ENCODE measurements at places on chromosomes 6 and 20.

- DNase-seq, result no peak
Measured at GRCh38 chr6:127247114-127248096, 19.3 kb upstream of the RNF146 start.

- DNase-seq, result no peak
Measured at GRCh38 chr6:70124443-70124842, 178.4 kb downstream of the COL9A1 start.

- DNase-seq, result no peak
Measured at GRCh38 chr20:63083831-63084562, 77.2 kb upstream of the BHLHE23 start.

DNA sequence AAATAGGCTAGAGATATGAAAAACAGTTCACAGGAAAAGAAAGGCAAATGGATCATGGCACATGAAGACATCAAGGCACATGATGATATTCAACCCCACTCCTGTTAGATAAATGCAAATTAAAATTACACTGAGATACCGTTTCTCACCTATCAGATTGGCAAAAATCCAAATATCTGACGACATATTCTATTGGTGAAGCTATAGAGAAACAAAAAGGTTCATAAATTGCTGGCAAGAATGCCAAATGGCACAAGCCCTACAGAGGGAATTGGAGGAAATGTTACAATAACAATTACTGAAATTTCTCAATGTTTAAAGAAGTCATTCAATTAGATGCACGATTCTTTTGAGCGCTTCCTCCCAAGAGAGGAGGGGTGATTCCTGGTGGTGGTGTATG lies 45.3 kb upstream of the DSN1 start:
- no peak for DNase-seq

DNA sequence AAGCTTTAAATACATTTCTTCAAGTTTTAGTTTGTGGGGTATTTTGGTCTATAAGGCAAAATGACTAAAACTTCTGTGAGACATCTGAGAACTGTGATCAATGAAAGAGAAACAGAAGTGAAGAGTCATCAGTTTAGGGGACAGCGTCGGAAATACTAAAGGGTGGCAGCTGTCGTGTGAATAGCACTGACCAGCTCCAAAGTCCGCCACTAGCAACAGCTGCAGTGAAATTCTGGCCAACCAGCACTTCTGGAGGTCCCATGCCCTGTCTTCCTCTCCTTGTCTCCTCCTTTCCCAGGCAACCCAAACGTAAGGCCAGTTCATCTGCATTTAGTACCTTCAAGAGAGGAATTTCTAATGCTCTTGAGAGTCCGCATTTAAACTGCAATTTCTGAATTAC lies 87.5 kb downstream of the DACT2 start:
- no peak for DNase-seq

DNA sequence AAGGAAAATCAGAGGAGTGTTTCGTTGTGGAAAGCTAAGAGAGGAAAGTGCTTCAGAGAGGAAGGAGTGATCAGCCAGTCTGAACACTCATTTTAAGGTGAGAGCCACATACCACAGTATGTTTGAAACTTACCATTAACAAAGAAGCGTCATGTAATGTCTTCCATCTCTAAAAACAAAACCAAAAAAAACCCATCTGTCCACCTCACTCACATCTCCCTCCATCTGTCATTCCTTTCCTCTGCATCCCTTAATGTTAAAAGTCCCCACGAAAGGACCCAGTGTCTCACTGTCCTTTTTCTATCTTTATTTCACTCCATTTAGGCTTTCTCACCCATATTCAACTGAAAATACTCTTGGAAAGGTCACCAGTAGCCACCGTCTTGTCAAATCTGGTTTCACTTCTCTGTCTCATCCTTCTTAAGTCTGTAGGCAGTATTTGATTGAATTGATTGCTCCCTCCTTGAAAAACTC lies 59.4 kb upstream of the GNRH2 start:
- no peak for DNase-seq

- no peak for DNase-seq
Measured at GRCh38 chr6:63584566-63584965, 12.3 kb downstream of the LOC128125822 start.

DNA sequence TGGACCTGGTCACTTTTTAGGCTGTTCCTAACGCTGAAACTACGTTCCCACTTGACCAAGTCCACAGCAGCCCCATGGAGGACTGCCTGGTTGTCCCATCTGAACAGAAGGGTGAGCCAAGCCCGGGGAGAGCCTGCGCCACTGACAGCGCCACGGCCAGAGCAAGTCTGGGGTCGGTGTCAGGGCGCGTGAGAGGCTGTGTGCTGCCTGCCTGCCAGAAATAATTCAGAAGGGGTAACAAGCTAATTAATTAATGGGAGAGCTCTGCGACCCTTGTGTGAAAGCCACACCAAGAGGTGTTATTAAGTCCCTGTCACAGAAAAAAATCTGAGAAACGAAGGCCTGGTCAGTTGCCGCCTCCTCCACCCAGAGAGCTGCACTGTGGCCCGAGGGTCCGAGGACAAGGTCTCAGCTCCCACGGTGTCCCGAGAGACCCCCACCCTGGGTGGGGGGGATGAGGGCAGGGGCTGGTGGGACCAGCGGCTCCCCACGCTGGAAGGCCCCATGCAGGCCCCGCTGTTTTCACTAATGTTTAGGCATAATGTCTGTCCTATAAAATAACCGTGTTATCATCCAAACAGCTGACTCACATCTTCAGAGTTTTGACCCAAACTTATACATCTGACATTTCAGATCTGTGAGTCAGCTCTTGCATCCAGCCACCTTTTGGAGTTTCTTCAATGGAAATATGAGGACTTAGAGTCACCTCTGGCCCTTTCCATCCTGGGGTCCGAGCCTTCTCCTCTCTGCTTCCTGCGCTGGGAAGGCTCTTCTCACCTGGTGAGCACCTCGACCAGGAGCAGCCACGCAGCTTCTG lies 58.5 kb downstream of the DLL1 start:
- DNase-seq, result no peak

DNA sequence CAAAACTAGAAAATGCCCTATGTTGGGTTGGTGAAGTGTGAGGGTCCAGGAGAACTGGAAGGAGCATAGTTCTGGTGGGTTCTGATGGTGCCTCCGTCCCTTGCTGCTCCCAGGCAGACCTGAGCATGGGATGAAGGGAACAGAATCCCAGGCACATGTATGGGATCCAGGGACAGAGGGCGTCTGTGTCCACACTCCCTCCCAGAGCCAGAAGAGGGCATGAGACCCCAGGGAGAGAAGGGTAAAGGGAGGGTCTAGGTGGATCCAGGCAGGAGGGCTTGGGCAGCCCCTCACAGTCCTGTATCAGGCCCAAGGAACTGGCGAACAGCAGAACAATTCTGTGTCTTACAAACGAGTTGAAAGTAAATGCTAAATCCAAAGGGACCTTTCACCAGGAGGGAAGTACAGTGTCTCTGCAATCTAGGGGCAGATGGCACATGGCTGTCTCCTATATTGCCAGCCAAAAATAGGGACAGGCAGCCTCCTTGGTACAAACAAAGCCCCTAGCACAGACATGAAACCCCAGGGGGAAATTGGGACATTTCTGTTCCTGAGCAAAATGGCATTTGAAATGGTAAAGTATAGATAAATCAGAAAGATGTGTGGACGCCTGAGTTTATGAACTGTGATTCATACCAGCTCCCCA lies 2.5 kb upstream of the BPIFA1 start:
- no peak for DNase-seq

DNA sequence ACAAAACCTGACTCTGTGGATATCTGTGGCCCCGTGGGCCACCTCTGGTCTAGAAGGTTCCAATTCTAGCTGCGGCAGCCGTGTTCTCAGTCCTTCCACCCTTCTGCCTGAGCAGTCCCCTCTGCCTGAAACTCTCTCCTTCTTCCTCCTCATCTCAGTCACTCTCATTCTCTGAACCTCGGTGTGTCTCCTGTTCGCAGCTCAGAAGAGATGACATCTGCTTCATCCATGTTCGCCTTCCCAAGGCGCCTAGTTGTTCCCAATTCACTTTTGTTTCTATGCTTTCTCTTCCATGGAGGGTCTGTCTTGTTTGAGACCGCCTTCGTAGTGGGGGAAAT lies 95.5 kb downstream of the CEBPB start:
- DNase-seq, result no peak

DNA sequence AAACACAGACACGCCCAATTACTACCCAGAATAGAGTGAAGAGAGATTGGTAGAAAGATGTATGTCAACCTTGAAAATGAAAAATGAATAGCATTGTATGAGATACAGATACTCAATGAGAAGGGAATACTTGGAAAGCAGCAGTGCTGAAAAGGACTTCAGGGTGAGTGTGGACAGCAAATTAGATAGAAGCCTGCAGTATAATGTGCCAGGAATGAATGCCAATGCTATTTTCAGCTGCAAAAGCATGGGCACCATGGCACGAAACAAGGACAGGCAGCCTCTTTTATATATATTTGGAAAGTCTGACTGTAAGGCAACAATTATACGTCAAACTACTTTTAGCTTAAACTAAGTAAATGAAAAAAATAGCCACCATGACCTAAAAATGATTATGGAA lies 118.2 kb downstream of the PTCHD4 start:
- no peak for DNase-seq

DNA sequence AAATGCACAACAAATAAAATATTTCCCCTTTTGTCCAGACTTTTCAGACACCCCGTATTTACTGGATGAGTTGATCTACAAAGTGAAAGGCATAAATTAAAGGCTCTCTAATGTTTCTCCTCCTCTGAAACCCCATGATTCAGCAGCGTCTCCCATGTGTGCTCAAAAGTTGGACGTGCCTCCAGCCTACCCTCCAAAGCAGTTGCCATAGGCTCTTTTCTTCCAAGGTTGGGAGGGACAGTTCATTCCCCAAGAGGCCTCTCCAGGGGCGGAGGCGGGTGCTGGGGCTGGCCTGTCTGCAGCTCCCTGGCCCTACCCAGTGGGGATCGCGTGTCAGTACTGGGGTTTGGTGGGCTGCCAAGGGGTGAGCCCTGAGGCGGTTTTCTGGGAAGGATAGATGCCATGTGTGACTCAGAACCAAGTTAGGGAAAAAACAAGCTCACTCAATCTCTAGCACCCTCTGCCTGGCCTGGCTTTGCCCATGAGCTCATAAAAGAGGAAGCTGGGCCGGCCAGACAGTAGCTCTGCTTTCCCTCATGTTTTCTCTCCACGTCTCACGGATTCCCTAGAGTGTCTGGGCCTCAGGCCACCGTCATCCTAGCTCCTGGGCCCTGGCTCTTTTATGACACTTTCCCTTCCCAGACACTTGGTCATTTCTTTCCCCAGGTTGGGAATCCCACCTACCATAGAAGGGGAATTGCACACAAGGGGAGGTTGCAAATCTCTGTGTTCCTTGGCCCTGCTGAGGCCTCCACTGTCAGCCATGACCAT lies 8.0 kb upstream of the IER3 start:
- no peak for DNase-seq

GRCh38 chr20:44643596-44644229 lies 7.8 kb downstream of the ADA start:
- DNase-seq, result peak; percentile 36

DNA sequence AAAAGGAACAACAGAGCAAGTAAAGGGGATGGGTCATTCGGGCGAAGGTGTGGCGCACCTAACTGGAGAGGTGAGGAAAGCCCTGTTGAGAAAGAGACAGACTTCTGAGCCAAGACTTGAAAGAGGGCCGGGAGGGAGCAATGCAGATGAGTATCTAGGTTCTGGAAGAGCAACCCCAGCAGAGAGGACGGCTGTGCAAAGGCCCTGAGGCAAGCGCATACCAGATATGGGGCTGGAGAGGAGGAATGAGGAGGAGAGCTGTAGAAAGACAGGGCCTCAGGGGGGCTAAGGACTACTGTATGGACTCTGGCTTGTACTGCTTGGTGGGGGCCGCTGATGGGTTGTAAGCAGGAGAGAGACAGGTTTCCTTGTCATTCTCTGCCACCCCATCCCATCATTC lies 21.9 kb downstream of the TRERF1 start:
- no peak for DNase-seq

- no peak for DNase-seq
Measured at GRCh38 chr6:41071501-41071922, 644 bp downstream of the OARD1 start.

DNA sequence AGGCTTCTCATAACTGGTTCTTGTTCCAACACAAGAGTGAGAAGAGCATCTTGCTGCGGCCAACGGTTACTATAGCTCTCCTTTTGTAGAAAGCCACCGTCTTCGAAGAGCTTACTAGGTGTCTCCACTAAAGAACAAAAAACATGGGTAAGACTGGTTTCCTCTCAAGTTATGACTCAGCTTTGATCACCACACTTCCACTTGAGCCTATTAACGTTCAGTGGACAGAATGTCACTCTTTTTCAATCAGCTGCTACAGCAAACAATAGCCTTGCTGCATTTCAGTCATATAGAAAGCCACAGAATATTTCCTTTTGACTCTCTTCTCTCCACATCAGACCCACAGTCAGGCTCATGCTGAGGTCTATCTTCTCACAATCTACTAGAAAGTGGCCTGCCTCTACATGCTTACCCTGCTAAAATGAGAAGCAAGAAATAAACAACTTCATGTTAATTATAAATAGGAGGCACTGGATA lies 243.5 kb upstream of the PREP start:
- peak; percentile 30 for DNase-seq

DNA sequence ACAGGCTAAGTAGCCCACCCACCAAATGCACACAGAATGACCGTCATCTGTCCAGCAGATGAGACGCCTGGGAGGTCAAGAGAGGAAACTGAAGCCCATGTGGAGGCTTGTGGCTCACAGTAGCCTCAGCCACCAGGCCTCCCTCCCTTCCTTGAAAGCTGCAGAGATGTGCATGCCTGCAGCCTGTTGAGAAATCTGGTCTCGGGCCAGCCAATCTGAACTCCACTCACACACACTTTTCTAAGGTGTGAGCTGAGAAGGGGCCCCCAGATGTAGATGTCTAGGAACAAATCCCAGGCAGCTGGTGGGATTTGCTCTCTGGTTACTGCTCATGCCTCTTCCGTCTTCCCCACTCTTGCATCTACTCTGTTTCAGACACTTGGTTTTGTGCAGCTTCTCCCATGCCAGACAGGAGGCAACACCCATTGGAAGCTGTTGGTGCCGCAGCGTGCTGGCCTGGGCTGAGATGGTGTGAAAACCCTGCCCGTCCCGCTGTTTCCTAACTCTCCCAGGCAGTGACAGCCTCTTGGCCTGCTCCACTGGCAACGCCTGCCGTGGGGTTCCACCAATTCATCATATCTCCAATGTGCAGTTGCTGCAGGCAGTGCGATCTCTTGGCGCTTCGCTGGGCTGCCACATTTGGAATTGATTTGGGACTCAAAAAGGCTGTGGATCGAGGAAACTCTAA lies 24.1 kb upstream of the PAX1 start:
- no peak for DNase-seq

GRCh38 chr20:63597651-63598478 lies 23.8 kb upstream of the HELZ2 start:
- DNase-seq, result no peak
